ENCODE measurements at places on chromosomes 6 and 20.
A peak's percentile ranks its signal among the peaks of the same experiment; 100 is the strongest.

DNA sequence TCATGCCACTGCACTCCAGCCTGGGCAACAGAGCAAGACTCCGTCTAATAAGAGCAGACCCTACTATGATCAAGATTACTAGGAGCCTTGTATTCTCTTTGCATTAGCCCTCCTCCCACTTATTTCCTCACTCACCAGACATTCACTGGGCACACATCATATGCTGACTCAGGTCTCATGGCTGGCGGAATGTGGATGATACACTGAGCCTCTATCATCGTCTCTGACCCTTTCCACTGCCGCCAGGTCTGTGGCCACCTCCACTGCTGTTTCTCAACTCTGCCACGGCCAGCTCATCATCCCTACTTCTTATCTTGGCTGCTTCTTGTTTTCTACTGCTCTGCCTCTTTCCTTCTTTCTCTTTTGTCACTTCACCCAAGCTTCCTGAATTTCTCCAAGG is 161.0 kb downstream of the BACH2 start:
- DNase-seq: peak; percentile 96

- peak; percentile 32 for DNase-seq
Measured at GRCh38 chr6:7086488-7086887, 21.3 kb upstream of the RREB1 start.

DNA sequence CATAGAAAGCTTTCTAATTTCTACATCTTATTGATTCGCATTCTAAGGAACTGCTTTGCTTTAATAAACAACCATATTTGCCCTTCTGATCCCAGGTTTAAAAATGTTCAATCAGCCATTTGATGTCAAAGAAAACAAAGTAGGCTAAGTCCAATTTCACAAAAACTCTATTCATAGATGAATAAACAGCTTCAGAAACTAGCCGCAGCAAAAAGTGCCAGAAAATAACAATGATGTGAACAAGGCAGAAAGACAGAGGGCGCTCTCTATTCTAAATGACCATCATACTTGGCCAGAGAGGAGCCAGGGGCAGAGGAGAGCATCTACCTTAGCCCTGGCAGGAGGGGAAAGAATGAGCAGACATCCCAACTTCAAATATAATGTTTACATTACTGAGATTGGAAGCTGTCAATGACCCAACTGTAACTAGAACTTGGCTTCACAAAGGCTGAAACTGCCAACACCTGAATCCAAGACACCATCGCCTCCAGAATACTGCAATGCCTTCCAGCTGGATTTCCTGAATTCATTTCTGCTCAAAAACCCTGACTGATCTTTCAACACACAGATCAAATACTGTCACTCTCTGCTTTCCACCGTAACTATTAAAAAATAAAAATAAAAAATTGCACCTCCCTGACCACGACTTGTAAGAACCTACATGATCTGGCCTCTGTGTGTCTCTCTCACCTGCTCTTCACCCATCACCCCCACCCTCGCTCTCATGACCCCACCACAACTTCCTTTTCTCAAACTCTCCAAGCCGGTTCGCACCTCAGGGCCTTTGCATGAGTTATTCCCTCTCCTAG is 9.5 kb downstream of the CNKSR3 start:
- DNase-seq: no peak

GRCh38 chr20:62043131-62043914 is 22.4 kb downstream of the TAF4 start:
- no peak for DNase-seq

DNA sequence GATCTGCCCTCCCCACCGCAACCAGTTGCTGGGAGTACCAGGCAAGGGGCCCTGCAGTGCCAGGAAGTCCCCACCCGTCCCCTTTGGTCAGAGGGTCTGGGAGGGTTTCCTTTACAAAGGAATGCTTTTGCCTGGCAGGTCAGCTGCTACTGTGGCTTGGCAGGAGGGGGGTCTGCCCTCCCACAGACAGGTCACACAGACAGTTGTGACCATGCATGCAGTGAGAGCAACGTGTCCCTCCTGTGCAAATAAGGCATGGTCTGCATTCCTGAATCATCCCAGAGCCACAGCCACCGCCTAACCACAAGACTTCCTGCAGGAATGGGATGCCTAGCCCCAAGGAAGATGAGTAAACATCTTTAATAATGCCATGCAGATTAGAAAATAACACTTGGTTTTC is 439 bp upstream of the F13A1 start:
- DNase-seq: no peak

- no peak for DNase-seq
Measured at GRCh38 chr6:133891927-133892812, 3.3 kb downstream of the TCF21 start.

GRCh38 chr6:24720604-24721460 is 1.9 kb upstream of the C6orf62 start:
- peak; percentile 100 for DNase-seq

GRCh38 chr20:38241201-38241600 is 19.3 kb downstream of the KIAA1755 start:
- no peak for DNase-seq

- no peak for DNase-seq
Measured at GRCh38 chr6:166024252-166024651, 143.4 kb downstream of the TBXT start.

DNA sequence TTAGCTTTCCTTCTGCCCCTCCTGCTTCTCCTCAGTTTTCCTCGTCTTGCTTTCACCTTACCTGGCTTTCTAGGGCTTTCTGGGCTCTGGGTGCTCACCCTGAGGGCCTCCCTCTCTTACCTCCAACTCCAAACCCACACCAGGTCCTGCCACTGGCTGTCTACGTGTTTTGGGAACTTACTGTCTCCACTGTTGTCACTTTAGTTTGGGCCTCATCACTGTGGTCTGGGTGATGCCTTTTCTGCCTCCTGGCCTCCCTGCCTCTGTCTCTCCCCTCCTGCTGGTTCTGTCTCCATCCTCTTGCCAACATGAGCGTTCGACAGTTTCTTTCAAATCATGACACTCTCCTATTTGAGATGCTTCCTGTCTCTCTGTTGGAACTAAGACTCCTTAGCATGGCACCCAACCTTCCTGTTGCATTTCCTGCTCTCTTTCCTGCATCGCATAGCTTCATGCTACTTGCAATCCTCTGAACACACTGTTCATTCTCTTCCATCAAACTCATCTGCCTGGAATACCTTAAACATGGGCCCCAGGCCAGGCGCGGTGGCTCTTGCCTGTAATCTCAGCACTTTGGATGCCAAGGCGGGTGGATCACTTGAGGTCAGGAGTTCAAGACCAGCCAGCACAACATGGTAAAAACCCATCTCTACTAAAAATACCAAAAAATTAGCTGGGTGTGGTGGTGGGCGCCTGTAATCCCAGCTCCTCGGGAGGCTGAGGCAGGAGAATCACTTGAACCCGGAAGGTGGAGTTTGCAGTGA is 5.5 kb downstream of the CD40 start:
- no peak for DNase-seq

- DNase-seq: no peak
Measured at GRCh38 chr20:58377766-58378401, 11.1 kb upstream of the VAPB start.

GRCh38 chr6:69096681-69097080 is 461.6 kb downstream of the ADGRB3 start:
- DNase-seq: peak; percentile 70

DNA sequence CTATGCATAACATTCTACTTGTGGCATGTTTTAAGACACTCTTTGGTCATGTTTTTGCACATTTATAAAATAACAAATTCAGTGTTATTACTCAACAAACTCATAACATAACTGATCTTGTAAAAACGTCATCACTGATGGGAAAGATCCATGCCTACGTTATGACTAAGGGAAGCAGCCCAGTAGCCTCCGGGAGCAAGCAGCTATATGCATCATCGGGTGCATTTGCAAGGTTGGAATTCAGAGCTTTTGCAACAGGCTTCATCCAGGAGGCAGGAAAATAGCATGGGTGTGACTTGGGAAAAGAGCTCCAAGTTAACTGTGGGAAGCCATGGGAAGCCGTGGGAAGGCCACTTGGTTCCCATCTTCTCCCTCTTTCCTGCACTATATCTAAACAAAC is 271.6 kb upstream of the SGK1 start:
- peak; percentile 99 for DNase-seq

GRCh38 chr6:147950623-147950987 is 392.0 kb upstream of the SASH1 start:
- peak; percentile 52 for DNase-seq
